Stimulated activated CD8-positive, alpha-beta memory T cell treated with anti-CD3 and anti-CD28 coated beads, Interleukin-2, amount 100 ng/mL, for 48 hours (primary cell): ENCODE measurements at places on chromosomes 7 and 10.

DNA sequence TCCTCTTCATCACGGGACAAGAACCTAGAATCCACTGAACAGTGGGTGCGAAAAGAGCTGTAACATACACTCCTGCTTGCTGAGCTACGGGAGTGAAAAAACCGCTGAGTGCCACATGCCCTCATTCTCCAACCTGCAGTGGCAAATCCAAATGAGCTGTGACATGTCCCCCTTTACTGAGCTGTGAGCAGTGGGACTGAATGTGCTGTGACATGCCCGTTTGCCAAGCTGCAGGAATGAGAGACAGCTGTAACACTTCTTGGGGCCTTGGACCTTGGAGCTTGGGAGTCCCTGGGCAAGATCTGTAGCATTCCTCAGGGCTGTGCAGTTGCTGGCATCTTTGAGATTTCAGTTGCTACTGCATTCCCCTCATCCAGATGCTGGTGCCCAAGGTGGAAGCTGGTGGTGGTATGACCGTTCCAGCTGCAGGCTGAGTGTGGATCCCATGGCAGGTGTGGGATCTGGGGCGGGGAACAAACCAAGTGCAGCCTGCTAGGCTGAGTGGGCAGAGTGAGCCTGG lies 85.0 kb downstream of the TMEM106B start:
- DNase-seq, result no peak

DNA sequence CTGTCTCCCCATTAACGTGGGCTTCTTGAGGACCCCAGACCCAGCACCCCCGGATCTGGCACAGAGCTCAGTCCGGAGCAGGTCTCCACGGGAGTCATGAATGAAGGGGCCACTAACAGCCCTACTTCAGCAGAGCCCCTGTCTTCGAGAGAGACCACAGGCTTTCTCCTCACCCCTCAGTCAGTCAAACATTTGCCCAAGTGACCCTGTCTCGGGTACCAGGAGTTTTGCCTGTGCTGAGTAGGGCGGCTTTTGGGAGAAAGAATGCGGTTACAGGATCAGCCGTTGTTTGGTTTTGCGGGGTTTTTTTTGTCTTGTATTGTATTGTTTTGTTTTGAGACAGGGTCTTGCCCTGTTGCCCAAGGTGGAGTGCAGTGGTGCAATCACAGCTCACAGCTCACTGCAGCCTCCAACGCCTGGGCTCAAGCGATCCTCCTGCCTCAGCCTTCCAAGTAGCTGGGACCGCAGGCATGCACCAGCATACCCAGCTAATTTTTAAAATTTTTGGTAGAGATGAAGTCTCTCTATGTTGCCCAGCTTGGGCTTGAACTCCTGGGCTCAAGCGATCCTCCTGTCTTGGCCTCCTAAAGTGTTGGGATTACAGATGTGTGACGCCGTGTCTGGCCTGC lies 16.5 kb downstream of the ADAP1 start:
- no peak for DNase-seq

GRCh38 chr7:55573234-55573900 lies 1.1 kb upstream of the VOPP1 start:
- no peak for DNase-seq

DNA sequence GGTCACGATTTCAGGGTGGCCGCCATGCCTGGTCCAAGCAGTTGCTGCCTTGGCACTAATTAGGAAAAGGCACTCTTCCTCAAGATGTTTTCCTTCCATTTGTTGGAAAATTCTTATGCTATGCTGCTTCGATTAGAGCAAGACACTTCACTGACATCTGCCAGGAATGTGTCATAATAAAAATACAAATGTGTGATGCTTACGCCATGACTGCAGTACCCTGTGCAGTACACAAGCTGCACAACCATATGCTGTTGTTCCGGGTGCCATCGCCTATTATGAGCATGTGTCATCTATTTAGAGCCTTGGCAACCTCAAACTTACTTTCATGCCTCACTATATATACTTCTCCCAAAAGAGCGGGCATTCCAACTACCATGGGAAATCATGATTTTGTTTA lies 14.9 kb upstream of the MPP7 start:
- DNase-seq, result no peak

DNA sequence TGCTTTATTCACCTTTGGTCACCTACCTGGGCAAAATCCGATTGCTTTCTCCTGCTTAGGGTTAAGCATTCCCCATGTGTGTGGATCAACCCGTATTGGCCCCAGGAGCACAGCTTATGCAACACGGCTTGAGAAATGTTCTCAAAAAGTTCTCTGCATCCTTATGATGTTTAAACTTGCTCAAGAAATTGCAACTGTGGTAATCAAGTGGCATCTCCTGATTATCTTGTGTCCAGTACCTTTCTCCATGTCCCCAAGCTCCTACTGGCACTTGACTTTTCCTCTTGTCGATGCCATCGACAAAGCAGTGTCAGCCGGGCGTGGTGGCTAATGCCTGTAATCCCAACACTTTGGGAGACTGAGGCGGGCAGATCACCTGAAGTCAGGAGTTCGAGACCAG lies 4.7 kb upstream of the PKD2L1 start:
- no peak for DNase-seq

GRCh38 chr7:29564496-29565223 lies 1.0 kb downstream of the PRR15 start:
- no peak for DNase-seq

- no peak for DNase-seq
Observed at GRCh38 chr7:117597755-117598154, 117.9 kb downstream of the CFTR start.

DNA sequence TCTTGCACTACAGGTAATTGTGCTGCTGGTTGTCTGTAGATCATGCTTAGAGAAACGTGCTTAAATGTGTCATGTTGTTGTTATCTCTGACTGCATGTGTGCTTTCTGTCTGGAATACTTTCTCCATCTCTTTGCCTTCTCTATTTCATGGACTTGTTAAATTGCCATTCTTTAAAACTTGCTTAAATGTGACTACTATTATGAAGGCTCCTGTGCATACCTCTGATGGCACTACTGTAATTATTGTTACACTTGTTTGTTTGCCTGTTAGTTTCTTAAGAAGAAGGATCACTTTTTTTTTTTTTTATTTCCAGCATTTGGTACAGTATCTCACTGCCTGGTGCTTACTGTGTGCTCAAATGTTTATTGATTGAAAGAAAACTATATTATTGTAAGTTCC lies 41.6 kb downstream of the KMT2E start:
- no peak for DNase-seq

DNA sequence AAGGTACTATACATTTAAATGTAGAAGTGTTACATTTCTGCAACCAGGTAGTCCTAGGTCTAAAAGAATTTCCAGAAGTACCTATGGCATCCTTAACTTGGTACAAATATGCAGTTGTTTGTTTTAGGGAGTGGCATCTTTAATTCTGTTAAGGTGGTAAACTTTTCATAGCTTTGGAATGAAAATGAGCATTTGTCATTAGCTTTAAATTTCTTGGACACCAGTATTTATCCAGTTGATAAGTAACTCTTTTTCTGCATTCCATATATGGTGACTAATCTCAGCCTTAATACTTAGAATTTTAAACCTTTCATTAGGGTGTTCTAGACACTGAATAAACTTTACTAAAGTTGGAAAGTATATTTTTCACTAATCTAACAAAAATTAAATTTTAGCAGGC lies 10.8 kb downstream of the SLF2 start:
- no peak for DNase-seq

DNA sequence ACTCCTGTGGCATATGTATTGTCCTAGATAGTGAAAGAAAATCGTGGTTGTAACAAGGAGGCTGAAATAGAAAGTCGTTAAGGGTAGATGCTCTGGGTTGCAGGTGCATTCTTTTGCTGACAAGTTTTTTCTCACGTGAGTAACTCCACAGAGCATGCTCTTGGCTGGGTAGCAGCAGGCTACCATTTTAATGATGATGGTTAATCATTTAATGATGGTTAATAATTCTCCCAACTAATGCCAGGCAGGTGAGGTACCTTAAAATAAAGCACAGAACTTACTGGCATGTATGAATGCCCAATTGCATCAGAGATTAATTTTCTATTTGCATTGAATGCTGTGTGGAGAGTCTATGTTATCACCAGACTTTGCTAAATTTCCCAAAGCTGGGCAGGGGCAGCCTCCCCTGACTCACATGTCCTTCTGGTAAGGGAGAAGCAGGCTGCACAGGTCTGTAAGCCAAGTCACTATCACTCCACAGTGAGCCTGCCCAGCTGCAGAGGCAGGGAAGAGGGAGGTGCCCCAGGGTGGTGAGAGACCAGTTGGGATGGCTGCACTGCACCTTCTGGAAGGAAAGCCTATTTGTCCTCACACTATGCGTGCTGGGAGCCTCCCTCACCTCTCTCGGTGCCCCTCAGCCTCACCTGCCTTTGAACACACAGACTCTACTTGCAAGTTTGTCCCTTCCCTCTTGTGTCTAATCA lies 287.0 kb upstream of the IGFBP3 start:
- no peak for DNase-seq

GRCh38 chr10:18616337-18616736 lies 35.0 kb downstream of the NSUN6 start:
- DNase-seq, result no peak

DNA sequence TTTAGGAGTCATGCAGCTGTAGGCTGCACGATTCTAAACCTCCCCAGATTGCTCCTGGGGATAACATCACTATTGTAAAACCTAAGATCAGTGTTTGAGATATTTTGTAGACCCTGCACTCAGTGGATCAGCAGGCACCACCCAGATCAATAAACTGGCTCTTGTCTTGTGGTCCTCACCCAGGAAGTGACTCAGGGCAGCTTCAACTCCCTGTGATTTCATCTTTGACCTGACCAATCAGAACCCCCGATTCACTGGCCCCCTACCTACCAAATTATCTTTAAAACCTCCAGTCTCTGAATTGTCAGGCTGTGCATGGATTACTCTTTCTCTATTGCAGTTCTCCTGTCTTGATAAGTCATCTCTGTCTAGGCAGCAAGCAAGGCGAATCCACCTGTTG lies 25.7 kb downstream of the ARL5B start:
- no peak for DNase-seq

- no peak for DNase-seq
Observed at GRCh38 chr10:11646450-11646849, 35.0 kb upstream of the USP6NL start.

DNA sequence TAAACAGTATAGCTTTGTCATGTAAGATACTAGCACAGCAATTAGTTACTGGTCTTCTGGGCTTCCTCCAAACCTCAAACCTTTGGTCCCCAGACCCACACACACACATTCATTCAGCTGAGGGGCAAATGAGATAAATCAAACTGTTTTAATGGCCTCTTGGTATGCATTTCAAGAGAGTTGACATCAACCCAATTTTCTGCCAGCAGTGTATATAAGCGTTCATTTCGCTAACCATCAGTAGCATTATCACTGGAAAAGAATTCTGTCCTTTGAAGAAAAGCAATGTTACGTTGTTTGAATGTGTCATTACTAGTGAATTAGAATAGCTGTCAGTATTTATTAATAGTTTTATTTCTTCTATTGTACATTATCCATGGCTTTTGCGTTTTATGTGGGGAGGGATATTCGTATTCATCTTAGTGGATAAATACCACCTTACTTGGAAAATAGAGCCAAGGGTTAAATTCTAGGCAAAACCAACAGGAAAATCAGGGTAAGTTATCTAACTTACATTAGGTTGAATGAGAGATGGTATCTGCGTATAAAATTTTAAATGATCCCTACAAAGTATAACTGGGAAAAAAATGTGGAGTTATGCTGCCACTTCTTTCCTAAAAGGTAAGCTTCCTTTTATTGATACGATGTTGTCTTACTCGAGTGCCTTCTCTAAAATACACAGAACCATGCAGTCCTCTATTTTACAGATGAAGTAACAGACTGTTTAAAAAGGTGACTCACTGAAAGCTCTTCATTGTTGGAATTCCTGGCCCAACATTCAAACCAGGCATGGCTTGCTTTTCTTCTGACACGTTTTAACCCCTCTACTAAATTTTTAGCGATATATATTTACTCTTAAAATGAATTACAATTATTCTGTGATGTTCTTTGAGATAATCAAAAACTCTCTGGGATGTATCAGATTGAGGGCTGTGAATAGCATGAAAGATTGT lies 2.0 kb upstream of the ZMYND11 start:
- no peak for DNase-seq

- DNase-seq, result no peak
Observed at GRCh38 chr7:130095812-130096211, 25.5 kb downstream of the KLHDC10 start.

DNA sequence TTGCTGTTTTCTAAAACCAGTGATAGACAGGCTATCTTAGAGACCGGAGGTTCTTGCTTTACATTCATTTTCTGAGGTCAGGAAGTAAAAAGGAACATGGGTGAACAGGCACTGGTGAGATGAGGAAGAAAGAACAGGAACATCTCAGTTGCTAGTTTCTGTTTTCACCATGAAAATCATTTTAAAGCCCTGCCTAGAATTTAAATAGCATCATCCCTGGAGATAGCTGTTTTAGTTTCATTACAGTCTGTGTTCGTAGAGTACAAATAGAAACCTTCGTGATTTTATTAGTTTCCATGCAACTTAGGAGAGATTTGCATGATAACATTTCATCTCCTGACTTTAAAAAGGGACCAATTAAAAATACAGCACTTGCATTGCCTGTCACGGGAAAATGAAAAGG lies 14.7 kb downstream of the KCNMA1 start:
- no peak for DNase-seq

DNA sequence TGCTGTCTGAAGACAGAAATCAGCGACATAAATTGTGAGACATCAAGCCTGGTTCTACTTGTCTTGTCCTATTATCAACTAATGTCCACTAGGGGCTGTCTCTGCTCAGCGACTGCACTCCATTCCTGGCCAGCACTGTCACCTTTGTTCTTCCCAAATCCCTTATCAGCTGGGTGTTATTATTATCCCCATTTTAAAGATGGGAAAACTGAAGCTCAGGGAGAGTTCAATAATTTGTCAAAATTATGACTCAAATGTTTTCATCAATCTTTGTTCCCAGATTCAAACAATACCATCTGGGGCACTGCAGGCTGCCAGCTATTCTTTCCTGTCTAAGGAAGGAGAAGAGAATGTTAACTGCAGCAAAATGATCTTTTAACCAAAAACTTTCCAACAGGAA lies 431.6 kb upstream of the NFE2L3 start:
- no peak for DNase-seq

- no peak for DNase-seq
Observed at GRCh38 chr7:66443946-66444345, 184.7 kb upstream of the KCTD7 start.

DNA sequence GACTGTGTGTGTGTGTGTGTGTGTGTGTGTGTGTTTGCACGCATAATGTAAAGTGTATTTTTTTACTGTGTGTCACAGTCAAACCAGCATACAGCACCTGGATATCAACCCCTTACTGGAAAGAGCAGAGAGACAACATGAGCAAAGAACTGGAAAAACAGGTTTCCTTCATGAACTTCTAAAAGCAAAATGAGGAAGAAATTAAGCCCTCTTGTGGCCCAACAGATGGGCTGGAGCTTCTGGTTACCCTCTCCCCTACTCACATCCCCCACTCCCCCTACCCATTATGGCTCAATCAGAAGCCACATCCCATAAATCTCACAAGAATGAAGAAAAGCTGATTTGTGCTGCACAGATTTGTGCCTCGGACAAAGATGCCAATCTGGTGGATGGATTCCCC lies 36.2 kb downstream of the PDE1C start:
- DNase-seq, result no peak
